Dermis microvascular lymphatic vessel endothelial cell (primary cell): ENCODE measurements at places on chromosomes 3 and 15. TPM values are rescaled to one million over a fixed set of nuclear protein-coding genes. Genes with fewer than 3 reads are reported as not detected.

DNA sequence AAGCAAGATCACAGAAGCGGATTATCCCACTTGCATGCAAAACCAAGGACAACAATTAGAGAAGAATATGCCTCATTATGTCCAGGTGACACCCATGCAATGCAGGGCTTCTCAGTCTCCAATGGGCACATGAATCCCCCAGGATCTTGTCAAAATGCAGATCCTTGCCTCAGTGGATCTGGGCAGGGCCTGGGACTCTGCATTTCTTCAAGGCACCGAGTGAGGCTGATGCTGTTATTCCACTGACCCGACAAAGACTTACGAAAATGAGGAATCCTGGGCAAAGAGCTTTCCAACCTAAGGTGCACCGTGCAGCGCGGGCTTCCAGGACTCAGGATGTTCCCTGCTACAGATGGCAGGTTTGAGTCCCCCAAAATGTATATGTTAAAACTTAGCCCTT is 99.2 kb downstream of the ATP10A start:
- DNase-seq = no peak

GRCh38 chr15:37046876-37047614 is 53.3 kb downstream of the MEIS2 start:
- no peak for DNase-seq

- DNase-seq = no peak
Measured at GRCh38 chr3:86828751-86829150, 162.2 kb downstream of the VGLL3 start.

The MLF1 gene
- total RNA-seq = 4.6 and 5.2 TPM in 2 replicates

DNA sequence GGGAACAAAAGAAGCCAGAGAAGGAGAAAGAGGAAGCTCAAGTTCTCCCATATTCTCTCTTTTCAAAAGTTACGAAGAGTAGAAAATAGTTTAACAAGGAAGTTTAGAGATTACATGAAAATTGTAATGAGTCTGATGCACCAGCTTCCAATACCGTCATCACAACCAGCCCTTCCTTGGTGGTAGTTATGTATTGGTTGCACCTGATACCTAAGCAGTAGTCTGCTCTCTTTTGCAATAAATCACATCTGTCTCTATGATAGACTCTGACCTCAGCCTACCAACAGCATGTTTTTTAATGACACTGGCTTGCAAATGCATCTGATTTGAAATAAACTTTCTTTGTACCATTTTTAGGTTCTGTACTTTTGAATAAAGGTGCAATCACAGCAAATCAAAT is 575.8 kb downstream of the FHIT start:
- DNase-seq = no peak

DNA sequence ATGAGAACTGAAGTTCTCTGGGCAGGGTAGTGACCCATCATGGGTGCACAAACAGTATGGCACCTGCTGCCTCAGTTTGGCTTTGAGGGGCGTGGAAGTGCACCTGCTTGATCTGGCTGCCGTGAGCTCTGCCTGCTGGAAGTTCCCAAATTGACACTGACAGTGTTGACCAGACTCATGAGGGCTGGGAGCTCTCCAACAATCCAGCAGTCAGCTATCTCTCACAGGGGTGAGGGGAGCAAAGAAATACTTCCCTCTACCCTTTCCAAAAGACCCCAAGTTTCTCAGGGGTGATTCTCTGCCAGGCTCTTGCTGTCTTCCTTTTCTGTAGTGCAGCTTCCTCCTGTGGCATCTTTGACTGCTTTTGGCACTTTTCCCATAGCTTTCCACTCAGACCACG is 49.4 kb upstream of the ROBO1 start:
- DNase-seq = no peak

The PLSCR5 gene
- not detected in 2 replicates for total RNA-seq

DNA sequence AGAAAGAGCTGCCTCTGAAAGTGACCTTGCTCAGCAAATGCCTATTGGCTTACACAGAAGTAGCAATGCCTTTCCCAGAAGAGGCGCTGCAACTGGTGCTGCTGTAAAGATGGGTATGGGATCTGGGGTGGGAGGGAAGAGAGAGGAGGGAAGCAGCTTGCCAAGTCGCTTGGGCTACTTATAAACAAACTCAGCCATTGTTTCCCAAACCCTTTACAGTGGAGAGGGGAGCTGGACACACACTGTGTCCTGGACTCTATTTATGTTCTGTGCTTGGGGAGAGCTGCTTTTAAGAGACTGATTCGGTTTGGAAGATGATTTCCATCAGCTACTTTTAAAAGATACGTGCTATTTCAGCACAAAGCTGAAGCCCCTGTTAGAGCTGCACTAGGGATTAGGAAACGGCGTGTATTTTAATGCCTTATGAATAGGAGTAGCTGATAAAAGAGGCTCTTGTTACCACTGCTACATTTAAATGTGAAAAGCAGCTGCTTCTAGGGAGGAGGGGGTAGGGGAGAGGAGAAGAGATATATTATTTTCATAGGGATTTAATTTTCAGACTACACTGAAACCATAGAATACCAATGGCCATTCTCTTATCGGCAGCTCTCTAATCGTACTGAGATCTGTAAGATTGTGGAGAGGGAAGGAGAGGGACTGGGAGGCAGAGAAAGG is 440.6 kb downstream of the MCTP2 start:
- peak; percentile 88 for DNase-seq

DNA sequence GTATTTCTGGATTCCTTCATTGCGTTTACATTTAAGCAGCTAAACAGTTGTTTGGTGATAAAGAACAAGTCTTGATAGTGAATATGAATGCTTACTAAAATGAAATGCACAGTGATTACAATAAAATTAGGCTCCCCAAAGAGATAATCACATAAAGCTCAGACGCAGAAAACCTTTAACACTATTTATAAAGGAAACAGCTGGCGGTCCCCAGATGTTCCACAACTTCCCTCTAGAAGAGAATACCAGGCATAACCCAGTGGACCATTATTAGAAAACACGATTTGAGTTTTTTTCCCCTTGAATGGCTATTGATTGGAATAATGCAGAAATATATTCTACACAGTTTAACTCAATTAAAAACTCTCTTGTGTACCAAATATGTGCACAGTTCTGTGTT is 573.2 kb downstream of the DIPK2A start:
- no peak for DNase-seq

- no peak for DNase-seq
Measured at GRCh38 chr3:150030841-150031240, 60.1 kb upstream of the PFN2 start.

GRCh38 chr3:184619369-184619768 is 57.8 kb downstream of the EPHB3 start:
- DNase-seq = peak; percentile 72

GRCh38 chr3:70658513-70659310 is 346.3 kb upstream of the MDFIC2 start:
- DNase-seq = no peak

The DNAJA4 gene
- 0.90 and 2.0 TPM in 2 replicates for total RNA-seq

The ANKUB1 gene
- total RNA-seq = under 0.01 TPM in 1 of 2 replicates, not detected in the other

The GPR160 gene
- total RNA-seq = 1.0 and 1.8 TPM in 2 replicates

The TRH gene
- not detected in 2 replicates for total RNA-seq

DNA sequence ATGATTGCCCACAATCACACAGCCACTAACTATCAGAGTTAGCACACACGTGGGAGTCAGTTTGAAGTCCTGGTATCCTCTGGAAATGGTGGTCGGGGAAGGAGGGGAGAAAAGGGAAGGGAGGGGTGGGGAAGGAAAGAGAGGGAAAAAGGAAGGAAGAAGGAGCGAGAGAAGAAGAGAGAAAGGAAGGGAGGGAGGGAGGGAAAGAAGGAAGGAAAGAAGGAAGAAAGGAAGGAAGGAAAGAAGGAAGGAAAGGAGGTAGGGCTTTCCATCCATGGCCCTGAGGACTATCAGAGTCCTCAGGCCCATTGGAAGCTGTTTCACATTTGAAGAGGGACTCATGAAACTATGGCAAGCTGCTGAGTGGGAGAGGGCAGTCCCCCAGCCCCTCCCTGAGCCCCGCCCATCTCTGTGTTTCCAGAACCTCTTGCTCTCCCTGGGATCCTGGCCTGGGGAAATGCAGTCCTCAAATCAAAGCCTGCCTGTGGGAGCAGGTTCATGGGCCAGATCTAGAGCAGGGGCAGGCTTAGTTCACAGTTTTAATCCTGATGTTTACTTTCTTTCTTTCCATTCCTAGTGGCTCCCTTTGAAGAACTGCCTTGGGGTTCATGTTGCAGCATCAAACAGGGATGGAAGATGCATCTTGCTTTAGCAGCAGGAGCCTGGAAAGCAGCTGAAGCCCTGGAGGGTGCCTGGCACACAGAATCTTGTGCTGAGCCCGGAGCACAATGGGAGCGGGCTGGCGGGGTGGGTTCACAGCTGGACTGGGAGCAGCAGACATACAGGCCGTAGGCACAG is 66.1 kb upstream of the GLCE start:
- DNase-seq = no peak

DNA sequence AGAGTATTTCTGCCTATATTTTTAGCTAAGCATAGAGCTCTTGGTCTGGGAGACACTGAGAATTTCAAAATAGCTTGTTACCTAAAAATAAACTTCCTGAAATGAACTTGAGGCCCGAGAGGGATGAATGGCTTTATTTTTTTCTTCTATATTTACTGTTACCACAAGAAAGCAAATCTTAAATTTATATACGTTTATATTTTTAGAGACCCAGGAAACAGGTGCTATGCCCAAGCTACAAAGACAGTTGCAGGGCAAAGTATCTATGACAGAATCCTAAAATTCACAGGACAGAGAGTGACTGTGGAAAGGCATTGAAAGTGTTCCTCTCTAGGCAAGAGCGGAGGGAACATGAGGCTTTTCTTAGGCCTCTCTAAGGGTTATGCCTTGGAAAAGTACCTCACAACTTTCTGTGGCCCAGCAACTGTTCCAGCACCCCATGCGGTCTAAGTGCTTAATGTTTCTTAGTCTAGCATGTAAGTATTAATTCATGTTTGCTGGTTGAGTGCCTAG is 36.5 kb downstream of the TGFBR2 start:
- DNase-seq = no peak

- DNase-seq = no peak
Measured at GRCh38 chr3:42807929-42808328, 1.3 kb upstream of the ACKR2 start.

The GHSR gene
- total RNA-seq = not detected in 2 replicates

The CHRFAM7A gene
- total RNA-seq = 0.76 and 1.7 TPM in 2 replicates

- DNase-seq = no peak
Measured at GRCh38 chr3:149468504-149469212, 5.8 kb upstream of the TM4SF4 start.

- no peak for DNase-seq
Measured at GRCh38 chr3:31427623-31428022, 105.1 kb upstream of the STT3B start.

DNA sequence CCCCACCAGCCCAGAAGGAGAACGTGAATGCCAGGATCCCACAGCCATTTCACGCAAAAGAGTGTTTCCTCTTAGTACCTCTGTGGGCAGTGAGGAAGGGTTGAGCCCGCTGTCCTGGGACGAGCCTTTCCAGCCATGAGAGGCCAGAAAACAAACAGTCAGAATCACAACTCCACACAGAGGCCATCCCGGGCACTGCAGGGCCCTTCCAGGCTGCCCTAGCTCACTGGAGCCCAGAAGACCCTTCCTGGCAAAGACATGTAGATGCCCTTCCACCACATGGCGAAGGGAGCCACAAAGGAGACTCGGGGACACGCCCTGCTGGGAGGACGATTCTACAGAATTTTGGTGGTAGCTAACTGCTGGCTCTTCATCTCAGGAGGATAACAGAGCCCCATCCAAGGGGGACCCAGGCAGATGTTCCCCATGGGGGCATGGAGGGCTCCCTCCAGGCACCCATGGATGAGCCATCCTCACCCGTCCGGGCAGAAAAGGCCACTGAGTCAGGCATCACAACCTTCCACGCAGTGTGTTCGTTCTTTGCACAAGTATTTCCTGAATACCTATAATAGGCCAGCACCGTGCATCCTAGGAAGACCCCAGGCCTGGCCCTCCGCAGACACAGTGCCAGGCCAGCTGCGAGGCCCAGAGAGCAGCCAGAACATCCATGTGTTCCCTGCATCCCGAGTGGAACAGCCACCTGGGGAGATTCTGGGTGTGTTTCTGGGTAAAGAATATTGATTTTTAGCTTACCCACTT is 47.2 kb downstream of the SLC12A8 start:
- no peak for DNase-seq

GRCh38 chr15:53389271-53390037 is 370.0 kb downstream of the WDR72 start:
- no peak for DNase-seq

DNA sequence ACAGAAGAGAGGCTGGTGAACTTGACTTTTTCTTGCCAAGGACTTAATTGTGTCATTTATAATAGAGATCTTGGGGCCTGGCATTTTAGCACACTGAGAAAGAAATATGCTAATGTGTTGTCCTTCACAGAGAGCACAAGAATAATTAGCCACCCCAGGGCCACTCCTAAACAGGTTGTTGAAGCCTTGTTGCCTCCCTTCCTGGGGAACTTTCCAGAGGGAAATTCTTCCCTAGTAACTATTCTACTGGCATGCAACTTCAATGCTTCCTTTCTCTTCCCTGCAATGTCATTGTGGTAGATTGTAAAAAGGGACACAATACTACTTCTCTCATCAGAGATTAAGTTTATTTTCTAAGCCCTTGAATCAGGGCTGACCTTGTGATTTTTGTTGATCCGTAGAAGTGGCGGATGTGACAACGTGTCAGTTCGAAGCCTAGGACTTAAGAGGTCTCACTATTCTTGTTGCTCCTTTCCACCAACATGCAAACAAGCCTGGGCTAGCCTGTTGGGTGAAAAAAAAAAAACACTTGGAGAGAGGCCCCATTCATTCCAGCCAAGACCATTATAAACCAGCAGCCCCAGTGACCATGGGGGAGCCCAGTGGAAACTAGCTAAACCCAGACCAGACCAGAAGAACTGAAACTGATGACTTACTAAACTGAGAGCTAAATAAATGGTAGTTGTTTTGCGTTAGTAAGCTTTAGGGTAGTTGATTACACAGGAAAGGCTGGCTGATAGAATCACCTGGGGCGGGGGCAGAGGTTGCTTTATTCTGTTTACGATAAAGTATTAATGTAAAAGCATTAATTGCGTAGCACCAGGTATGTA is 287.2 kb downstream of the SHQ1 start:
- DNase-seq = no peak

- peak; percentile 85 for DNase-seq
Measured at GRCh38 chr3:119702530-119703527, at the start of gene CFAP91. Gene CFAP91 (plus strand): TSS chr3:119703022. CDS start chr3:119703099, 77 bp downstream.

The ZPLD1 gene
- not detected in 2 replicates for total RNA-seq

The TRIM42 gene
- total RNA-seq = not detected in 2 replicates

GRCh38 chr3:109081746-109082510 is 36.0 kb downstream of the MORC1 start:
- peak; percentile 61 for DNase-seq

DNA sequence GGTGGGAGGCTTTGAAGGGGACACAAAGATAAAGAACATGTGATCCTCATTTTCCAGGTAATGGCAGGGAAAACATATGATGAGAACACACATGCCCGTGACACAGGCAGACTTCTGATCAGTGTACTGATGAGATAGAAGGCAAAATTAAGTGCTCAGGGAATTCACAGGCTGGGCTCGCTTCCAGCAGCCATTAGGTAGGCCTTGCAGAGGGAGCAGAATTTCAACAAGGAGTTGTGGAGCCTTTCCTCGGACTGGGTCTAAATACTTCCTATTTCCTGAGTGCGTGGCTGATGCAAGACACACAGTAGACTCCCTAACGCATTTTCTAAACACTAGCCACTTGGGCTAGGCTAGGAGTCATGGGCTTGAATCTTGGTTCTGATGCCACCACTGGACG is 74.0 kb upstream of the ETV5 start:
- DNase-seq = no peak

GRCh38 chr15:55279746-55280351 is 9.8 kb downstream of the RAB27A start:
- DNase-seq = no peak

The SPTSSB gene
- not detected in 2 replicates for total RNA-seq
